Occipital lobe (tissue), 3 donors: ENCODE measurements at places on chromosomes 1 and 21. TPM values are rescaled to one million over a fixed set of nuclear protein-coding genes. Genes with fewer than 3 reads are reported as not detected.

RNF2 gene
- total RNA-seq = 143 TPM

GFI1 gene
- not detected for total RNA-seq

SSBP3 gene
- total RNA-seq = 46.8 TPM

RFX5 gene
- 25.0 TPM for total RNA-seq

AGRN gene
- 71.9 TPM for total RNA-seq

C1QB gene
- total RNA-seq = 4.8 TPM

RPS8 gene
- 1,634 TPM for total RNA-seq

KRTAP26-1 gene
- not detected for total RNA-seq

LRRC52 gene
- not detected for total RNA-seq

SERPINC1 gene
- total RNA-seq = 0.94 TPM
